ENCODE measurements at places on chromosomes 7 and 10.

DNA sequence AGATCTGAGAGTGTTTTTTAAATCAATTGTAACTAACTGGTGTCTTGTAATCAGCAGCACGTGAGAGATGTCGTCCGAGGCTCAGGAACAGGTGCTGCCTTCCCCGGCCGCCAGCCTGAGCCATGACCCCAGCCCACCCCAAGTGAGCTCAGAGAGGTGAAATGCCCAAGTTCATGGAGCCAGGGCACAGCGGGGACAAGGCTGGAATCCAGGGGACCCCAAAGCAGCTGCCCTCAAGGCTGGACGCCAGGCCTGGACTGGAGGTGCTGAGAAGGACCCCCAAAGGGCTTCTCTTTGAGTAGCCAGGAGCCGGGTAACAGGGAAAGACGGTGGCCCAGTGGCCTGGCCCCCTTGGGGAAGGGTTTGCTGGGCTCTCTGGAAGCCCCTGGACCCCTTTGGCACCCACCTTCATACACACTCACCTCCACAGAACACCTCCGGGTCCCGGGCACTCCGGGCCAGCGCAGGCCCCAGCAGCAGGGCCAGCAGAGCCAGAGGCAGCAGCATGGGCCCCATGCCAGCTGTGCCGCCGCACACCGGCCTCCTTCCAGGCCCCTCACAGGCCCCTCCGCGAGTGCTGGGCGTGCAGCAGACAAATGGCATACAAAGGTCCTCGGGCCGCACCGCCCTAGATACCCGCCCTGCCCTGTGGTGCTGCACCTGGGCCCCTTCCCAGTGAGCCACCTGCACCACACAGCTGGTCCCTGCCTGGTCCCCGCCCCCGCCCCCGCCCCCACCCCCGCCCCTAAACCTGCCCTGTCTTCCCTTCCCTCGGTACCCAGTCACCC lies 24.0 kb upstream of the CNPY1 start:
- DNase-seq = no peak

GRCh38 chr7:26381476-26382353 lies 90.1 kb downstream of the SNX10 start:
- no peak for DNase-seq

- no peak for DNase-seq
Observed at GRCh38 chr7:37531225-37531624, 82.6 kb upstream of the ELMO1 start.

DNA sequence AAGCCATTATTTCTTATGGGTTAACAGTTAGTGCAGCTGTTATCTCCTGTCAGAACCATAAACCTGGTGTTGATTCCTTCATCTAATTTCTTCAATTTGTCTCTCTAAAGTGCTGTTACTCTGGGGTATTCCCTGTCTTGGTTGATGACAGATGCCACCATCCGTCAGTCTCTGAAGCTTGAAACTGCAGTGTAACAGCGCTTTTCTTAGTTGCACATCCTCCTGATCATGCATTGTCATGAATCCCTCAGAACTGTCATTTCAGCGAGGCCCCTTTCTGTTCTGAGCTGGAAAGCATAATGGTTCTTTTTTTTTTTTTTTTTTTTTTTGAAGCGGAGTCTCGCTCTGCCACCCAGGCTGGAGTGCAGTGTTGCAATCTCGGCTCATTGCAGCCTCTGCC lies 193.9 kb downstream of the SDK1 start:
- DNase-seq = no peak

DNA sequence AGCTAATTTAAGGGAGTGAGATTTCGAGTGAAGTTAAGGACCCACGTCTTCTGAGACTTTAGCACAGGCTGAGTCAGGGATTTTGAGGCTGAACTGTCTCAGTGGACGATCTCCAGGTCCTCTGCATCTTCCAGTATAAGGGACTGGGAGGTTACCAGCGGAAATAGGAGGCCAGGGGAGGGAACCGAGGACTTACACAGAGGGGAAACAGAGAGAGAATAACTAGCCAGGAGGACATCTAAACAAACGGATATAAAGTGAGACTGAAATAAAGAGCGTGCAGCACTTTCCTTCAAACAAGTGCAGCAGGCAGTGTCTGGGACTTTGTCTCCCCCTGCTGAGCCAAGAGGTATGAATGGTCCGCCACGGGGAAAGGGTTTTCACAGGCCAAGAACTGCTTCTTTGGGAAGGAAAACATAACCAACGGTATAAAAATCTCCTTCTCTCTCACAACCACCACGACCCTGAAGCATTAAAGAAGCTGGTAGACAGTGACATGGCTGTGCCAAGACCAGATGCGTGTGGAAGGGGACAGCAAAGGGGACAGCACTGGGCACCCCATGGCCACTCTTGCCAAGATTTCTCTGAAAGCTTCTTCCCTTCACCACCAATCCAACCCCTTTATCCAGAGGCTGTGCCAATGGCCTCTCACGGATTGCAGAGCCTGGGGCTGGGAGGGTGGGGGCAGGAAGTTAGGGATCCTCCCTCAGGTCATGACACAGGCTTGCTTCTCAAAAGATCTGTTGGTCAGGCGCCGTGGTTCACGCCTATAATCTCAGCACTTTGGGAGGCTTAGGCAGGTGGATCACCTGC lies 72.0 kb downstream of the SLC37A3 start:
- peak; percentile 6 for DNase-seq

- DNase-seq = no peak
Observed at GRCh38 chr10:688312-689120, 952 bp downstream of the DIP2C start.

DNA sequence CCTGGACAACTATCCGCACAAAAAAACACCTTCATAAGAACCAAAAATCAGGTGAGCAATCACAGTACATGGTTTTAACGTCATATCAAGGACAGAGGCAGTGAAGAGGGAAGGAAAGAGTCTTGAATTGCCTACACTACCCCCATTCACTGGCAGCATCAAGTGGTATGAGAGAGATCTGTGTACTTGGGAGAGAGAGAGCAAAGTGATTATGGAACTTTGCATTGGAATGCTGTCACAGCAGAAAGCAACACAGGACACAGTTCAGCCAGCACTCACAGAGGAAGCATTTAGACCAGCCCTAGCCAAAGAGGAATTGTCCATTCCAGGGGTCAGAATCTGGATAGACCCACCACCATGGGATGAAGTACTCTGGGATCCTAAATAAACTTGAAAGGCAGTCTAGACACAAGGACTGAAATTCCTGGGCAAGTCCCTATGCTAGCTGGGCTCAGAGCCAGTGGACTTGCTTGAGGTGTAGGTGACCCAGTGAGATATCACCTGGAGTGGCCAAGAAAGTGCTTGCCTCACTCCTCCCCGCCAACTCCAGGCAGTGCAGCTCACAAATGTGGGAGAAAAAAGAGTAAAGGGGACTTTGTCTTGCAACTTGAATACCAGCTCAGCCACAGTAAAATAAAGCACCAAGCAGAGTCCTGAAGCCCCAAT lies 30.5 kb upstream of the SFTPD start:
- no peak for DNase-seq

- peak; percentile 30 for DNase-seq
Observed at GRCh38 chr7:140672382-140673062, at the start of gene ADCK2. ADCK2 (plus strand) TSS chr7:140672945; CDS start chr7:140673331, 386 bp downstream.

DNA sequence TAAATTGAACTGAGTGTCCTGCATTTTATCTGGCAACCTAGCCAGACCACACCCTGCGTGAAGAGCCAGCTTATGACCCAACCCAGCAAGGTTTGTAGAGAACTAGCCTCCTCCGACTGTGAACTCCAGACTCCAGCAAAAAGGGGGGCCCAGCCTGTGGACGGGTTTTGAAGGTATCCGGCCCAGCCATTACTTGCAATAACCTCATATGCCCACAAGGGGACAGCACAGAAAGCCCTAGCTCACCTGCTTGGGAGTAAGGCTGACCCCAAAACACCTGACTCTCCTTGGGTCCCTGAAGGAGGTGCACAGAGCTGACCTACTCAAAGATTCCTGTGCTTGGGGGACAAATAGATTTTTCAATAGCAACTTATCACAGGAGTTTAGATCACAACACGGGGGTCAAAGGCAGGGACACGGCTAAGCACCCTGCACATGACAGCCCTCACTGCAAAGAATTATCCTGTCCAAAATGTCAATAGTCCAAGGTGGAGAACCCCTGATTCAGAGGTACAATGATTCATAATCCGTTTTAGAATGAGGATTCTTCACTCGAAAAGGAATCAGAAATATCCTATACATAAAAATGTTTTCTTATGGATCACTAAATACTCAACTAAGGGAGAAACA lies 4.6 kb downstream of the TRPV6 start:
- no peak for DNase-seq

GRCh38 chr7:155184923-155185322 lies 112.8 kb upstream of the INSIG1 start:
- DNase-seq = no peak

GRCh38 chr10:65735382-65735781 lies 1190.5 kb upstream of the LRRTM3 start:
- no peak for DNase-seq

DNA sequence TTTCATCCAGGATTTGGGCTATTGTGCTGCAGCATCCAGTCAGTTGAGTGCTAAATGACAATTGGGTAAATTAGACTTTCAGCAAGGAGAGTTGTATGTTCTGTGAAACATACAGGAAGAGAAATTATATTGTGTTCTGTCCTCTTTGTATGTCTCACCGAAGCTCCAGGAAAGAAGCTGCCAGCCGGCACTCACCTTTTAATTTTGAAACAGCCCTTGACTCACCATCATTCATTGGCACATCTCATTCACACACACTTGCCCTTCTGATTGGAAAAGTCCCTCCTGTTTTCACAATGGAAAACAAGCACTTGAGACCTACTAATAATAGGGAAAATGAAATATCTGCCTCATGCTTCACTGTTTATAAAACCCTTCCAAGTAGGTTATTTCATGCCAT lies 495.6 kb downstream of the RPS24 start:
- no peak for DNase-seq

- DNase-seq = no peak
Observed at GRCh38 chr10:34223658-34224057, 591.4 kb downstream of the PARD3 start.

GRCh38 chr7:87231258-87231657 lies 11.7 kb upstream of the TMEM243 start:
- DNase-seq = no peak

DNA sequence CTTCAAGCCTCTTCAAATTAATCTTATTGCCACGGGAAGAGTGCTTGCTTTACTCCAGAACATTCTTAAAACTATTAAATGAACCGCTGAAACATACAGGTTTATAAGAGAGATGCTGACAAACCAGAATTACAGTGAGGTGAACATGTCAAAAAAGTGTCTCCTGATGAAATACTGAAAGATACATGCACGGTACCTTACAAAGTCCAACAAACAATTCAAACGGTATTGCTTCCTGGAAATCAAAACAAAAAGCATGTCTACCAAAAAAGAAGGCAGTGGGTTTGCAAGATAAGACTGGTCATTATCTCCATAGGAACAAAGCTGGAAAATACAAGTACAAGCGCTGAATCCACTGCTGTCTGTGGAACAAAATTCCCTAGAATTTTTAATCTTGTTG lies 174.5 kb downstream of the DOCK4 start:
- DNase-seq = no peak
